ENCODE measurements at places on chromosomes 2 and 18.

- no peak for DNase-seq
- no peaks in the 10 kb centered on the region for H3K27me3 ChIP-seq
- H3K27ac ChIP-seq: no peak overlapping the region
Measured at GRCh38 chr2:80461505-80462197, 157.1 kb upstream of the LRRTM1 start.

DNA sequence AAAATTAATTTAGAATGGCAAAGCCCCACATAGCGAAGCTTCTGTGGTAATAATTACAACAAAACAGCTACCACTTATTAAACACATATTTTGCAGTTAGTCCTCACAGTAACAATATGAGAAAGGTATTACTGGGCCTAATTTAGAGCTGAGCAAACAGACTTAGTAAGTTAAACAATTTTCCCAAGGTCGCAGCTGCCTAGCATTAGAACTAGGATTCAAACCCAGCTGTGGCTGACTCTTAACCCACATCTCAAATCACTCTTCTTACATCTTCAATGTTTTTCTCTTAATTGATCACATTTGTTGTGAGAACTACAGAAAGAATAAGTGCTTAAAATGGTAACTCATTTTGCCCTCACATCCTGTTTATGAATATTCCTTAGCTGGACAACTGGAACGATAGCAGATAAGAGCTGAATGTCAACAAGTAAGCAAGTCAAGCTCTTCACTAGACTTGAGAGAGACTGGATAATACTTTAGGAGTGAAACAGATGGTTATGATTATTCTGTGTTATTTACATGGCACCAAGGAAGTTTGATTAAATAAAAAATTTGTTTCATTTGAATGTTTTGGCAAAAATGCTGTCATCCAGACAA is 59.4 kb upstream of the TMEM17 start:
- H3K27ac ChIP-seq: no peak overlapping the region
- H3K4me3 ChIP-seq: no peak overlapping the region
- DNase-seq: no peak
- H3K4me1 ChIP-seq: peaks cover 12% of the 10 kb centered on the region
- H3K36me3 ChIP-seq: no peaks in the 10 kb centered on the region

GRCh38 chr18:3878401-3878800 is 428.4 kb downstream of the TGIF1 start:
- no peaks in the 10 kb centered on the region for H3K36me3 ChIP-seq
- no peak overlapping the region for H3K4me3 ChIP-seq
- H3K27me3 ChIP-seq: no peaks in the 10 kb centered on the region
- DNase-seq: no peak

DNA sequence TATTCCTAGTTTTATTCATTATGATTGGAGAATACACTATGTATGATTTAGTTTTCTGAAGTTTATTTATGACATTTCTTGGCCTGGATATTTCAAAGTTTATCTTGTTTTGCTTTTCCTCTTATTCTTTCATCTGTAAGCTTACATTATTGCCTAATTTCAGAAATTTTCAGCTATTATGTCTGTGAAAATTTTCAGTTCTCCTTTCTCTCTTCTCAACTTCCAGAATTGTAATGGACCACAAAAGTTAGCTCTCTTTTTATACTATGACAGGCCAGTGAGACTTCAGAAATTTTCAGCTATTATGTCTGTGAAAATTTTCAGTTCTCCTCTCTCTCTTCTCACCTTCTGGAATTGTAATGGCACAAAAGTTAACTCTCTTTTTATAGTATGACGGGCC is 97.2 kb upstream of the SCN7A start:
- H3K4me3 ChIP-seq: no peak overlapping the region
- no peaks in the 10 kb centered on the region for H3K36me3 ChIP-seq
- H3K27ac ChIP-seq: no peak overlapping the region
- DNase-seq: no peak
- no peaks in the 10 kb centered on the region for H3K4me1 ChIP-seq
- H3K27me3 ChIP-seq: no peaks in the 10 kb centered on the region

DNA sequence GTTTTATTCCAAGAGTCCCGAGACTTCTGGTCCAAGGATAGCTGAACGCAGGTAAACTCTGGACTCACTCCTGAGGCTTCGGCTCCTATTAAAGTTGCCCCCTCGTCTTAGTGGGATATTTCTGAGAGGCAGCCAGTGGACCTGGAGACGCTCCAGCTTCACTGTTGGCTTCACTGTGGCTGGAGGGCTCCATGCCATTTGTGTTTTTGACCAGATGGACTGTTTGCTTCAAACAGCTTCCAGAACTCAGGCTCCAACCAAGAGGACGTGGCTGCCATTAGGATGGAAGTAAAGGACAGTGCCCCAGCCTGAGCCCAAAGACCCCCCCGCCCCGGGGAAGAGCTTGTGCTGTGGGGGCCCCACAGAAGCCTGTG is 94.4 kb upstream of the LDAH start:
- H3K27me3 ChIP-seq: peaks cover 22% of the 10 kb centered on the region
- no peak overlapping the region for H3K4me3 ChIP-seq
- no peaks in the 10 kb centered on the region for H3K36me3 ChIP-seq
- no peaks in the 10 kb centered on the region for H3K4me1 ChIP-seq
- H3K27ac ChIP-seq: no peak overlapping the region
- no peak for DNase-seq

GRCh38 chr2:168765401-168765800 is 37.0 kb upstream of the NOSTRIN start:
- DNase-seq: peak; percentile 88
- peak overlapping the region; percentile 78 for H3K27ac ChIP-seq
- no peak overlapping the region for H3K4me3 ChIP-seq
- no peaks in the 10 kb centered on the region for H3K27me3 ChIP-seq
- H3K4me1 ChIP-seq: peaks cover 23% of the 10 kb centered on the region

DNA sequence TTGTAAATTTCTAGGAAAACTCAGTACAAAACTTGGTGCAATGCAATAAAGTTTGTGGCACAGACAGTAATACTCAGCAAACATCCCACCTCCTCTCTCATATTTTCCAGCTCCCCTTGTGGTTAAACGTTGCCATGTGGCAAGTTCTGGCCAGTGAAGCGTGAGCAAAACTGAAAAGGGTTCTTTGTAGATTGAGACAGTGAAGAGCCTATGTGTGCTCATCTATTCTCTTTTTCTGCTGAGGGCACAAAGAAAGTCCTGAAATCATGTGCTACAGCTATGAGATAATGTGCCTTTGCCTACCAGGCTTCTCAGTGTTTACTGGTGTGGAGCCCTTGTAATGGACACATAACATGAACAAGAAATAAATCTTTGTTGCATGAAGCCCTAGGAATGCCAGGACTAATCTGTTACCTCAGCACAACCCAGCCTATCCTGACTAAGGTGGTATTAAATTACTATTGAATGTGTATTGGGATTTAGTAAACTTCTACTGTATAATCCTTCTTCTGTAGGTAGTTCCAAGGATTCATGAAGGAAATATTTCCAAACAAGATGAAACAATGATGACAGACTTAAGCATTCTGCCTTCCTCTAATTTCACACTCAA is 13.0 kb upstream of the TYMS start:
- no peak for DNase-seq
- no peak overlapping the region for H3K27ac ChIP-seq
- no peak overlapping the region for H3K4me3 ChIP-seq
- no peaks in the 10 kb centered on the region for H3K27me3 ChIP-seq

DNA sequence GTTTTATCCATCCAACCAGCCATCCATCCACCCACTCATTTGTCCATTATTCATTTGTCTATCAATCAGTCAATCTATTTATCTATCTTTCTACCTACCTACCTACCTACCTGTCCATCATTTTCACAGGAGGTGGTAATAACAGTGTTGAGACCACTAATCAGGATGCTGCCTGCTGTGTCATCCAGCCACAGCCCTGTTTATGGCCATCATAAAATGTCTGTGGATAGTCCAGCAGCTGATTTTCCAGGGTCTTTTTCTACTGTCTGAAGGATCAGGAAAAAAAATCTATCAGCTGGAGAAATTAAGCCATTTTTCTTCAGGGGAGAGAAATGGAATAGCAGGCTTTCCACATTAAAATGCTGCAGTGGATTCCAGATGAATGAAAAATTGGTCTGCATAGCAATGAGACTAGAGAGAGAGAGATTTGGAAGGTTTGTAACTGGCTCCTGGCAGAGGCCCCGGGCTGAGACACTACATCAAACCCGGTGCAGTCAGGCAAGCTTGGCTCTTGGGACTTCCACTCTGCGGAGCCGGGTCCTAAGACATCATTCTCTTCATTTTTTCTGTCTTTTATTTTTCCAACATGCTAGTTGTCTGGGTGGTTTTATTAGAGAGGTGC is 33.0 kb upstream of the BOD1L2 start:
- H3K27me3 ChIP-seq: no peaks in the 10 kb centered on the region
- H3K4me3 ChIP-seq: no peak overlapping the region

DNA sequence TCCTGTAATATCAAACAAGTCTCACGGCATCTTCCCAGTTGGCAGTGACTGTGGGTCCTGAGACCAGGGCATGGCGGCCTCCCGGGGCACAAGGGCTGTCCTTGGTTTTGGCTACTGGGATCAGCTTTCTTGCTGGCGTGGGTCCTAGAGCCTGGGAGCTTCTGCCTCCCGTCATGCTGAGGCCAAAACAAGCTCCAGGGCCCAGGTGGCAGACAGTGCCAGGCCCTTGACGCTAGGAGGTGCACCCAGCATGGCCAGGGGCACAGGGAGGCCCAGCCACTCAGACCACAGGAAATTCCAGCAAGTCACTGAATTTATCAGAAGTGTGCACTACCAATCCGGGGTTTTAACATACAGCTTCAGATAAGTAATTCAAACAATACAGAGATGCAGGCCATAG is 184.7 kb downstream of the EIPR1 start:
- no peaks in the 10 kb centered on the region for H3K27me3 ChIP-seq
- H3K27ac ChIP-seq: no peak overlapping the region
- H3K4me1 ChIP-seq: no peaks in the 10 kb centered on the region

DNA sequence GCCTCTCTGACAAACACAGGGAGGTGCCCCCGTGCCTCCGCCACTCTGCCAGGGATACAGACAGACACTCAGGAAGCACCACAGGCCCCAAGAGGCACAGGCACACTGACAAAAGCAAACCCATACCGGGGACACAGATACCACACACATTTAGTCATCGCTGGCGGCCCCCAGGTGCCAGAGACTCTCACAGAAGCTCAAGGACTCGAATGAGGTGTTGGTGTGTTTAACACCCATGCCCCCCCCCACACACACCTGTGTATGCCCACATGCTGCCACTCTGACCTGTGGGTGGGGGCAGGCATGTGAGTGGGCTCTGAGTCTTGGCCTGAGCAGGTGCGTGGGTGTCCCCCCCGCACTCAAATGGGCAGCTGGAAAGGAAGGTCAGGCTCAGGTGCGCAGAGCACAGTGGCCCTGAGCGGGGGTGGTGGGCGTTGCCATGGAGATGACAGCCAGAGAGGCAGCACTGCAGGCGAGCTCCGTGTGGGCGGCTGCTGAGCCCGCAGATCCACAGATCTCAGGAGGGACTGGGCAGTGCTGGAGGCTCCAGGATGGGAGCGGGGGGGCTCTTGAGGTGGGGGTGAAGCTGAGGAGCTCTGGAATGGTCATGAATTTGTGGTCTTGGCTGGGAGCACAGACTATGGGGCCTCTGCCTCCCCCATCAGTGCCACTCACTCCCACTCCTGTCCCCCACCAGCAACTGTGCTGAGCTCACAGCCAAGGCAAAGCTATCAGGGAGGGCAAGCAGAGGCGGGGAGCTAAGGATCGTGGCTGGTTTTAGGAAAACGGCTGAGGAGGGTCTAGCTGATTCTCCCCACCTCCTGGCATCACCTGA is 73.9 kb upstream of the TAF1B start:
- H3K27ac ChIP-seq: peak overlapping the region; percentile 71
- H3K4me1 ChIP-seq: peaks cover 77% of the 10 kb centered on the region
- no peak for DNase-seq
- H3K4me3 ChIP-seq: no peak overlapping the region

GRCh38 chr2:85790499-85791188 is 36.9 kb downstream of the ATOH8 start:
- DNase-seq: no peak
- no peak overlapping the region for H3K4me3 ChIP-seq
- peaks cover 4% of the 10 kb centered on the region for H3K36me3 ChIP-seq
- no peak overlapping the region for H3K27ac ChIP-seq
- no peaks in the 10 kb centered on the region for H3K27me3 ChIP-seq

- no peaks in the 10 kb centered on the region for H3K27me3 ChIP-seq
- H3K4me3 ChIP-seq: no peak overlapping the region
- H3K27ac ChIP-seq: no peak overlapping the region
- no peaks in the 10 kb centered on the region for H3K36me3 ChIP-seq
- peaks cover 14% of the 10 kb centered on the region for H3K4me1 ChIP-seq
- no peak for DNase-seq
Measured at GRCh38 chr2:177169810-177170514, 42.6 kb upstream of the HNRNPA3 start.

DNA sequence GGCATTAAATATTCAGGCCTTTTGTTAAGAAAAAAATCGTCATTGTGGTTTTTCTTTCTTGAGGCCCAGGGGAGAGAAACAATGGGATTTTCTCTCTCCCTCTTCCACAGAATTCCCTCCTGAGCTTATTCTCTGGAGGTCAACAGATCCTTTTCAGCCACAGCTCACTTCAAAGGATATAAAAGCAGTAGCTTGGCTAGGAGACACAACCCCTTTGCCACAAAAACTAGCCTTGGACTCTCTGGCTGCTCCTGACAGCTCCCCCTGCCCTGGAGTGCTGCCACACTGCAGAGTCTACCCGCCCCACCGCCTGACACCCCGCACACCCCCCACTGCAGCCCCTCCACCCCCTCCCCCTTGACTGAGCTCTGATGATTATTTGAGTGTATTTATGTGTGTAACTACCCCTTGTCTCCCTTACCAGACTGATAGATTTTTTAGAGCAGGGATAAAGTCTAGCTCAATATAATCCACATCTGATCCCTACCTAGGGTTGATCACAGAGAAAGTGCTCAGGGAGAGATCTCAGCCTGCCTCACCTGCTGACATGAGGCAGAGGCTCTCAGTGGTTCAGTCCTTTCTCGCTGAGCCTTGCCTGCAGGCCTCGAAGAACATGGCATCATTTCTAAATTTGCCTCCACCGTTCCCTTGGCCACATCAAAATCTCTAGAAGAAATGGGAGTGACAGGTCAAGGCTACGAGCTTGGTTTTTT is 132.2 kb upstream of the SP5 start:
- no peak overlapping the region for H3K27ac ChIP-seq
- no peaks in the 10 kb centered on the region for H3K27me3 ChIP-seq
- H3K4me3 ChIP-seq: no peak overlapping the region

DNA sequence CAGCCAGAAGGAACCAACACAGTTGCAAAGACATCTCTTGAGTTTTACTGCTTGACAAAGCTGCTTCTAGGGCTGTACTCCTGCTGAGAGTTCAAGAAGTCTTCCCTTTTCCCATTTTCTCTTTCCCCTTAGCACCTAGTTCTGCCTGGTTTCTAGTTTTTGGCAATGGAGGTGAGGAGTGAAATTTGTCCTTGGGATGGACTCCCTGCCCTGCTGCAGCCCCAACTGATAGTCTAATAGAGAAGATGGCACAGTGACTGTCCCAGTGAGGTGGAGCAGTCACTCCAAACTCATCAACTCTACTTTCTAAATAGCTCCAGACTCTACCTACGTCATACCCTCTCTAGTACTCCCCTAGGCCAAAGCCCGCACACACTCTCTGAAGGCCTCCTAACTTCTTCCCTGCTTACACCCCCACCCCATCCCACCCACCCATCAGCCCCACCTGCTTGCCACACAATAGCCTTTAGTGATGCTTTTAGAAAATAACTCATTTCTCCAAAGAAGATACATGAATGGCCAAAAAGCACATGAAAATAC is 164.4 kb downstream of the DDX1 start:
- H3K4me3 ChIP-seq: no peak overlapping the region
- H3K27me3 ChIP-seq: no peaks in the 10 kb centered on the region
- H3K36me3 ChIP-seq: no peaks in the 10 kb centered on the region
- H3K4me1 ChIP-seq: no peaks in the 10 kb centered on the region
- no peak for DNase-seq
- no peak overlapping the region for H3K27ac ChIP-seq

- no peaks in the 10 kb centered on the region for H3K36me3 ChIP-seq
- no peak overlapping the region for H3K4me3 ChIP-seq
- peaks cover 8% of the 10 kb centered on the region for H3K27me3 ChIP-seq
- no peak overlapping the region for H3K27ac ChIP-seq
- no peak for DNase-seq
Measured at GRCh38 chr2:134700730-134701129, 18.1 kb downstream of the TMEM163 start.

All from large intestine (tissue), 12 donors.